ENCODE measurements at places on chromosomes 1 and 21.
A peak's percentile ranks its signal among the peaks of the same experiment; 100 is the strongest.

- no peak for DNase-seq
These were observed 74.6 kb downstream of the CTH start for GRCh38 chr1:70485624-70486023.

- DNase-seq = no peak
These were observed 586 bp downstream of the CHI3L2 start for GRCh38 chr1:111227851-111228747.

GRCh38 chr1:175635092-175635491 lies 108.3 kb downstream of the TNR start:
- no peak for DNase-seq

DNA sequence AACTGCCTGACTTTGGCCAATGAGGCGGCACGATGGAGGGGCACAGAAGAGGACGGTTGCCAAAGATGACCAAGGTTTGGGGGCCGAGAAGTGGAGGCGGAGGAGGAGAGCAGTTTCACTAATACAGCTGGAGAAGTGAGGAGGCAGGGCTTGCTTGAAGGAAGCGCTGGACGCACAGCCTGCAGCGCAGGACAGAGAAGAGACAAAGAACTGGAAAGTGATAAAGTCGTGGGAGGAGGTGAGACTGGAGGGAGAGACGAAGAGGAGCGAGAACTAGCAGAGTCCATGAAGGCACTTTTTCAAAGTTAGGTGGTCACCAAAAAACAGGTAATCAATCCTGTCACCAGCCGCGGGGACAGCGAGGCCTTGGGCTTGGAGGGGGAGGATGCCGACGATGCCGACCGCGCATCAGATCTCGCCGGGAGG lies 771 bp downstream of the PACC1 start:
- no peak for DNase-seq

DNA sequence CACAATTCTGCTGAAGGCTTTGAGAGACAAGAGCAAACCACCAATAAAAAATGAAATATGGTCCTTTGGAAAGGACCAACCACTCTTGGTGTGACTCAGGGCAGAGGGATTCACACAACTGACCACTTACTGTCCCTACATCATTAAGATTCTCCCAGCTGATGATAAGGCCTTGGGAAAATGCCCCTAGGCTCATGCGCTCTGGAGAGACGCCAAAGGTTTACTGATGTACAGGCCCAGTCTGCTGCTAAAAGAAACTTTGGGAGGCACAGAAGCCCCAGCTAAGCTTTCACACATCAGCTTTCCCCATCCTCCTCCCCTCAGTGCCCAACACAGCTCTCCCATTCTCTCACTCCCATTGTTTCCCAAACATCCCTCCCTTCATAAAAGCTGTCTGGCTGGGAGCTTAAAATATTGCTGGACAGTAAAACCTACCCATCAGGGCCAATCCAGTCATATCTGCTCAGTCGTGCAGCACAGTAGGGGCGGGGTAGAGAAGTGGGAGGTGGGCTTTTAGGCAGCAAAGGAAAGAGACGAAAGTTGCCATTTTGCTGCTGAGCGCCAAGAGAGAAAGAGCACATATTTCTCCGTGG lies at the start of gene GJA8:
GJA8 (plus strand) TSS at position 543 of the 593 bp plus-strand sequence. CDS start 5,161 bp downstream, outside the sequence.
- DNase-seq = no peak

DNA sequence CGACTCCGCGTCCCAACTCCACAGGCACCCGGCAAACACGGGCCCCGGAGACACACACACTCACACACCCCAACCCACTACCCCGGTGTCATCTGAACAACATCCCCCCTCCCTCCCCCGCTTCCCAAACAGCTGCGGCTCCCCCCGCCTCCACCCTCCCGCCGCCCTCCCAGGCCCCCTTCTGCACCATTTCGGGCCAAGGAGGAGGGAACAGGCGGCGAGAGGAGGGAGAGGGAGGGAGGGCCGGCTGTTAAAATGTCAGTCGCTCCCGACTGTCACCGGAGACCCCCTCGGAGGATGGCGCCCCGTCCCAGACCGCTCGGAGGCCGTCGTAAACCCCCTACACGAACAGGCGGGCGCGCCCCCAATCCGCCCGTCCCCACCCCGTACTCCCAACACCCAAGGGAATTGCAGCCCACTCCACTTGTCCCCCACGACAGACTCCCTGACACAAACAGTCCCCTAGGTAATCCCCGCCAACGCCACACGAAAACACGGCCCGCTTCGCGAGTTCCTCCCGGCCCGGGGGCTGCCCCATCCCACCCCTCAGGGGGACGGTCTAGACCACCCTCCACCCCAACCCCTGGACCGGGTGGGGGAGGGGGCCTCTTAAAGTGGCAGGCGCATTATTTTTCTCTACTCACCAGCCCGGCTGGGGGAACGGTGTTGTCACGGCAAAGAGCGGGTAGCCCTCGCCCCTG lies 583 bp downstream of the MEF2D start:
- DNase-seq = peak; percentile 55
